ENCODE measurements at places on chromosomes 2 and 18.

- DNase-seq: no peak
These were observed 145.1 kb downstream of the CDC42EP3 start for GRCh38 chr2:37526323-37526722.

GRCh38 chr2:118061135-118061955, 26.9 kb upstream of the INSIG2 start:
- DNase-seq: peak; percentile 76

DNA sequence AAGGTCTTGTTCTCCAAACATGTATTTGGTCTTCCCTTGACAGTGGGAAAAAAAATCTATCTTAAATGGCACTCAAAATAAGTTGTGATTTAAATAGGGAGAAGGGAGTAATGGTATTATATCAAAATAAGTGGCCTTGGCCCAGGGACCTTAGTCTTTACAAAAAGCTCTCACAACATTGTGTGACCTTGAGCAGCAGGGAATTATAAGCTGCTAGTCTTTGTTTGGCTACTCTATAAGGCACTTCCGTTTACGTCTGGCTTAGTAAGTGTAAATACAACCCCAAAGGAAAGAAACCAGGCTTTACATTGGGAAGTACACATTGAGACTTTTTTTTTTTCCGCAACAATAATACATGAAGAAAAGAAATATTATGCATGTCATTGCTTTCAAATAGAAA, 734.0 kb upstream of the LINC00305 start:
- DNase-seq: no peak

DNA sequence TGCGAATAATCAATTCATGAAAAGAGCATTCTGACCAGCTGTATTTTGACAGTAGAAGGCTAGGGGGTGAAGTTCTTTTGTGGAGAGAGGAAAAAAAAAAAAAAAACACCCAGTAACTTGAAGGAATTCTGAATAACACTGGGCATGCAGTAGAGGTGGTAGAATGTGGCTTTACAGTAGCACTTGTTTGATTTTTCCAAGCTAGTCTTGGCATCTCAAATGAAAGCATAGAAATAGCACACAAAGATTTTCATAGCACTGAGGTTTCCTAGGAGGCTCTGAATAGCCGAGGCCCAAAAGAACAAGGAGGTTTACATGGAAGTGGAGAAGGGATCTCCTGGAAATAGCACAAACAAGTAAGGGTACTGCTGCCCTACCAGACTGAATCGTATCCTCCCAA, 470.2 kb upstream of the CDH20 start:
- DNase-seq: no peak

- peak; percentile 70 for DNase-seq
These were observed 60.1 kb downstream of the LIMS1 start for GRCh38 chr2:108594132-108594981.

DNA sequence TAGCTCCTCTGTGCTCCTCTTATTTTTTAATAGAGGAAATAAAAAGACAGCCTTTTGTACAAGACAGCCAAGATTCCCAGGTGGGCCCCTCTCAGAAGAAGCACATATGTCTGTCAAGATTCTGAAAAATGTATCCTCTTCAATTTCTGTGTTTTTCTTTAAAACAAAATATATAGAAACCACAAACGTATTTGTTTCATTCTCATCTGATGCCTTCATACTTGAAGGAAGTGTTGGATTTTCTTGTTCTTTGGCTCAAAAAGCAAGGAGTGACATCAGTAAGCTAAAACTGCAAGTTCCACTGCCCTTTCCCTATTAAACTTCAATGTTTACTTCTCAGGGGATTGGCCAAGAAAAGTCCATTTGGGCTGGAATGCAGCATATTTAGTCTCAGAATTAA, 193.8 kb upstream of the OSR1 start:
- DNase-seq: no peak

- no peak for DNase-seq
These were observed 294.7 kb upstream of the HS6ST1 start for GRCh38 chr2:128613351-128613750.

DNA sequence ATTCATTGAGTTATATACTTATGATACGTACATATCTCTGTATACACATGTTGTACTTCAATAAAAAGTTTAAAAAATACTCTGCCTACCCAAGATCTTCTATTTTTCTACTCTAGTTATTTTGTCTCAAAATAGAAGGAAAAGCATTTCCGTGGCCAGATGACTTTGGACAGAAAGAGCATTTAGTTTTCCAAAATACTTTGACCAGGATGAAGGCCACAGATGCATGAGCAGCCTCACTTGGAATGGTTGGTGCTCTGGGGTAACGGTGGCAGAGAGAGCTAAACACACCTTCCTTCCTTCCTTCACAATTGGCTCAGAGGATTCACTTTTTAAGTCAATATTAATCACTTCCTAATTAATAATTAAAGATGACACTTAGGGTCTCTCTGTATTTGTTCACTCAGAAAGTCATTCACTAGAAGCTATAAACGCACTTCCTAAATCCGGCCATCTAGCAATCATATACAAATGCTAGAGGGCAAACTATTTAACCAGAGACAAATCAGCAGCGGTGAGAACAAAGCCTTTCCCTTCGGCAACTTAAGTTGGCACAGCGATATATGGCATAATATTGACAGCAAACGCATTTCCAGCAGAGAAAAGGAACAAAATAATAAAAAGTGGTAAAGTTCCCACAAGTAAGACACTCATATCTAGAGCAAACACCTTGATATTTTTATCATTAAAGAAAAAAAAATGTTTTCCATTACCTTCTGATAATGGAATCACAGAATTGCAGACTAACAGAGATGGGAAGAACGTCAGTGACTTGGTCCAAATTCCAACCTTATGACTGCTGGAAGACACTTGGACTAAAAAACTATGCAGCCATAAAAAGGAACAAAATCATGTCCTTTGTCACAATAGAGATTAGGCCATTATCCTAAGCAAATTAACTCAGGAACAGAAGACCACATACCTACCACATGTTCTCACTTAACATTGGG, 55.9 kb upstream of the NARS1 start:
- DNase-seq: no peak

GRCh38 chr2:125456693-125457363, 1199.1 kb upstream of the GYPC start:
- DNase-seq: no peak

GRCh38 chr2:12502759-12503158, 214.0 kb upstream of the TRIB2 start:
- DNase-seq: peak; percentile 46

GRCh38 chr18:79615091-79615490, 64.5 kb upstream of the CTDP1 start:
- DNase-seq: no peak

- peak; percentile 45 for DNase-seq
These were observed 25.0 kb downstream of the SPEG start for GRCh38 chr2:219459460-219460311.

DNA sequence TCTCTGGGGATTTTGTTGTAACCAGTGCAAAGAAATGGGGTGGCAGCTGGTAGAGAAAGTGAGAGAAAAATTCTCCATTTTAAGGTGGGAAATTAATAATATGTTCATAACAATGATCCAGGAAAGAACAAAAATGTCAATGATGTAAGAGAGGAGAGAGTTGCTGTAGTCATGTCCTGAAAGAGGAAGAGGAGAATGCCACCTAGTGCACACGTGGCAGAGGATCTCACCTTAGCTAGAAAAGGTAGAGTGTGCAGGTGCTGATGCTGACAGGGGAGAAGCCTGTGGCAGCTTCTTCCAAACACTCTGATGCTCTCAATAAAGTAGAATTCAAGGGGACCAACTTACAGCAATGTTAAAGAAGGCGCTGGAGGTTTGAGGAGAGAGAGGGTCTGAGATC, 282.9 kb upstream of the PKDCC start:
- DNase-seq: no peak

GRCh38 chr2:23607925-23608324, 222.9 kb downstream of the KLHL29 start:
- DNase-seq: no peak

DNA sequence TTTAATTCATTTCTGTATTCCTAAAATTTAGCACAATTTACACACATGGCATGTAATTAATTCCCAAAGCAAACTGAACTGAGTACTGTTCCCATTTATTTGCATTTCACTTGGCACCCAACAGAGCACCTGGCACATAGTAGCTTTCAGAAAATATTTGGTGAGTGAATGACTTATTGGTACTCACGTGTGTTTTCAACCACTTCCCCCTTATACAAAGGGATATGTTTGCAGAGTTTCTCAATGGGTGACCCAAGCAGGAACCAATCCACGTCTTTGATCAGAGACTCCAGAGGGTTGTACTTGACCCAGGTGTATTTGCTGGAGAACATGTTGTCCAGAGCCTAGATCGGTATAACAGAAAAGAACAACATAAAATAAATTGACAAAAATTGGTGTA, 6.6 kb downstream of the GKN2 start:
- DNase-seq: no peak

DNA sequence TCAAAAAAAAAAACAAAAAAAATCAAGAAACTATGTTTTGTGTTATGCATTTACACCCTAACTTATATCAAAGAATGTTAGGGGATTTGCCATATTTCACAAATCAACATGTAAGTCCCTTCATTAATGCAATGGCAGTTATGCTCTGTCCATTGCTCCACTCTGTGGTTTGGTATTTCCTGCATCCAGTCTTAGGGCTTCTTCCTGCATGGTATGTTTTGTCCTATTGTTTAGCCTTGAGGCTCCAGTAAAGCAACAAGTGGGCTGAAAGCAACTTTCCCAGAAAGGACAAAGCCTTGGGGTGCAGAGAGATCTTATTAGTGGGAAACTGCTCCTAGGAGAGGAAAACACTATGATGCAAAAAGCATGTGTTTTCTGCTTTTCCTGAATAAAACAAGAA, 474.1 kb downstream of the IRS1 start:
- no peak for DNase-seq

- no peak for DNase-seq
These were observed 12.4 kb downstream of the ARMC9 start for GRCh38 chr2:231210782-231211181.

DNA sequence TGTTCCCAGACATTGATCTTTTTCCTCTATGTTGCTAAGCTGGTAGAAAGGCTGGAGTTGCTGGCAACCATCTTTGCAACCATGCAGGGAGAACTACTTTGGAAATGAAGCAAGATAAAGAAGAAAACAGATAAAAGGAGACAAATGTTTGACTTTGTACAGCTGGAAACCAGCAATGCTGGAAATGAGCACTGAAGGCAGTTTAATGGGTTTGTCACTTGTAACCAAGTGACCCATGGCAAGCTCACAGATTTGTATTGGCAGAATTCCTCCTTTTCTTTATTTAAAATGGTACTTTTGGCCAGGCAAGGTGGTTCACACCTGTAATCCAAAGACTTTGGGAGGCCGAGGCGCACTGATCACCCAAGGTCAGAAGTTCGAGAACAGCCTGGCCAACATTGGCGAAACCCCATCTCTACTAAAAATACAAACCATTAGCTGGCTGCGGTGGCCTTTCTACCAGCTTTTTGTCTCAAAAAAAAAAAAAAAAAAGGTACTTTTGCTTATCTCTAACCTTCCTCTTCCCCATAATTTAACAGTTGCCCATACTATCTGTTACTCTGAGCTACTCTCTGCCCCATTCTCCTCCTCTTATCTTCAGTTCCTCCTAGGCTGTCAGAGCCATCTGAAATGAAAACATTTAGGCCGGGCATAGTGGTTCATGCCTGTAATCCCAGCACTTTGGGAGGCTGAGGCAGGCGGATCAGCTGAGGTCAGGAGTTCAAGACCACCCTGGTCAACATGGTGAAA, 2.0 kb upstream of the BOLA3 start:
- no peak for DNase-seq

GRCh38 chr18:69954719-69955480, 7.2 kb upstream of the CD226 start:
- no peak for DNase-seq

- DNase-seq: peak; percentile 35
These were observed at the start of gene NMUR1 for GRCh38 chr2:231530099-231531011. Gene NMUR1 (minus strand): TSS chr2:231530445. CDS start chr2:231530361, 84 bp downstream.

DNA sequence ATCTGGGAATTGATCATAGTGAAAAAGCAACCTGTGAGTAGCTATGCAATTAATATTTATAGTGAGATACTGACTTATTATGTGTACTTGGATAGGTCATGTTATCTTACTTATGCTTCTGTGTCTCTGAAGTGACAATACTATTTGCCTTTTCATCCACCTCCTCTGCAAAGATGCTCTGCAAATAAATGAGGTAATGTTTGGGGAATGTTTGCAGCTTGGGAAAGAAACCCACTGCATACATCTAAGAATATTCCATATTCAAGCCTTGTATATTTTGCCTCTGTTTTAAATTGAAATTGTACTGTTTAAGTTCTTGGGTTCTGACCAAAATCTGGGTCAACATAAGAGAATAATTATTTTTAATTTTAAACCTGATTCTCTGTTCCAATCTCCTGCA, 217.4 kb upstream of the DTNA start:
- DNase-seq: no peak

- no peak for DNase-seq
These were observed 131.4 kb upstream of the ITGB6 start for GRCh38 chr2:160331258-160332025.

DNA sequence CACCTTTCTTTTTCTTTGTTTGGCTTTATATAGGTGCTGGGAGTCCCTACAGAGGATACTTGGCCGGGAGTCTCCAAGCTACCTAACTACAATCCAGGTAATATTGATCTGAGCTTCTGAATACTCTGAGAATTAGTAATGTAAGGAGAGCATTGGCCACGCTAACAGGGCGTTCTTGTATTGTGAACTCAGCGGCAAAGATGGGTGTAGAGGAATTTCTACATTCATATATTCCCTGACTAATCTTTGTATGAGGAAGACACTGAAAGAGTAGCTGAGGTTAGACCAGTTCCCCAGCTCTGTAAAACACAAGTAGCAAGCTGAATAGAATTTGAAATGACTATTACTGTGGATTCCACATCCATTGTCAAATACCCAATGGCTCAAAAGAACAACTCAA, 48.5 kb downstream of the CDK15 start:
- DNase-seq: no peak

GRCh38 chr18:22469061-22469734, 51.5 kb upstream of the CTAGE1 start:
- no peak for DNase-seq

- no peak for DNase-seq
These were observed 54.4 kb downstream of the TMEFF2 start for GRCh38 chr2:192140236-192140839.

DNA sequence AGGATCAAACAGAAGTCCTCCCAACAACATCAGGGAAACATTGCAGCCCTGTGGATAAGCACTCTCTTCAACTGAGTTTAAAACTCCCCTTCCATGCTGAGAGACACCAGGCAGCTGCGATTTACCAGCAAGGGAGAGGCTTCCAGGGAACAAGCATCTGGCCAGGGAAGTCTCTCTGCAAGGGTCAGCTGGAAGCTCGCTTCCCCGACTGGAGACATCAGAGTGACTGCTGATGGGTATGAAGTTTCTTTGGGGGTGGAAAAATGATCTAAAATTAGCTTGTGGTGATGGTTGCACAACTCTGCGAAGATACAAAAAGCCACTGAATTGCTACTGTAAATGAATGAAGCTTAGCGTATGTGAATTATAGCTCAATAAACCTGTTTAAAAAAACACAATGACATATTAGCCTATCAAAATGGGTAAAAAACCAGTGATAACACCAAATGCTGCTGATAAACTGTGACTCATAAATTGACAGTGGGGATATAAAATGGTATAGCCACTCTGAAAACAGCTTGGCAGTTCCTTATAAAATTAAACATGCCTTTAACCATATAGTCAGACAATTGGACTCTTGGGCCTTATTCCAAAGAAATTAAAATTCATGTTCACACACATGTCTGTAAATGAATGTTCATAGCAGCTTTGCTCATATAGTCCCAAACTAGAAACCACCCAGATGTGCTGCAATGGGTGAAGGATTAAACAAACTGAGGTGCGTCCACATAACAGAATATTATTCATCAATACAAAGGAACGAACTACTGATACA, 1082.0 kb downstream of the SOCS6 start:
- no peak for DNase-seq
